Left ventricle myocardium inferior (tissue), 1 donor: ENCODE measurements at places on chromosomes 5 and 9. TPM values are rescaled to one million over a fixed set of nuclear protein-coding genes. Genes with fewer than 3 reads are reported as not detected.

The AGXT2 gene
- not detected for total RNA-seq

The CD14 gene
- total RNA-seq, result 26.2 TPM

The PCDHB16 gene
- total RNA-seq, result 1.4 TPM

- H3K36me3 ChIP-seq, result no peaks in the 10 kb centered on the region
- H3K27me3 ChIP-seq, result no peaks in the 10 kb centered on the region
- H3K4me1 ChIP-seq, result peaks cover 38% of the 10 kb centered on the region
- DNase-seq, result no peak
Observed at GRCh38 chr9:105291422-105291859, 47.0 kb downstream of the SLC44A1 start.

DNA sequence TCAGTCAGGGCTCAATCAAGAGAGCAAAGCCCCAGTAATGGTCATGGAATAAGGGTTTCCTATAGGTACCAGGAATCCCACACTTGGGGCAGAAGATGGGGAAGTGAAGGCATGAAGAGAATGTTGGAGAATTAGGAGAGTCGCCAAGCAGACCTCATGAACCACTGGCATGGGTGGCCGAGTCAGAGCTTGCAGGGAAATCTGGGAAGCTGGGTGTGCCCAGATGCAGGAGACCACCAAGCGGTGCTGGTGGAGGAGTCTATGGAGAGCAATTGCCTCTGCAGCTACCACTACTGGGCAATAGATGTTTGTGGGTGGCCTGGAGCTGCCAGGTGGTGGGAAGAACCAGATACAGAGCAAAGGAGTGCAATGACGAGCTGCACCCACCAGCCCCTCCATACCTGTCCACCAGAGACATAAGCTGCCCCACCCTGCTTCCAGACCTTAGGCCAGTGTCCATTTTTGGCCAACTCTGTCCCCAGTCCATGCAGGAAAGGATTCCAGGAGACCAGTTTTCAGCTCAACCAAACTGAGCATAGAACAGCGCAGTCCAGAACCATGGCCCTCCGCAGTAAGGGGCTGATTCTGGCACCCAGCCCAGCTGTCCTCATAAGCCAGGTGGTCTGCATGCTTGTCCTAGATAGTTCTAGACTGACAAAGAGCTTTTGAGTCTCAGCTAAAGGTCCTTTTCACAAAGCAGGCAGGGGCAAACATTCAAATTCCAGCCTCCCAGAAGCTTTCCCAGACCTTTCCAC lies 323.9 kb downstream of the GADD45G start:
- peaks cover 46% of the 10 kb centered on the region for H3K4me1 ChIP-seq
- no peak overlapping the region for H3K4me3 ChIP-seq
- no peak for DNase-seq

GRCh38 chr5:57911438-57911837 lies 428.8 kb upstream of the ACTBL2 start:
- no peaks in the 10 kb centered on the region for H3K27me3 ChIP-seq
- H3K27ac ChIP-seq, result no peak overlapping the region
- H3K4me3 ChIP-seq, result no peak overlapping the region
- no peak for DNase-seq
- H3K36me3 ChIP-seq, result no peaks in the 10 kb centered on the region
- peaks cover 8% of the 10 kb centered on the region for H3K4me1 ChIP-seq

The C7 gene
- 175 TPM for total RNA-seq

GRCh38 chr5:150500328-150500841 lies 7.5 kb upstream of the NDST1 start:
- peak overlapping the region; percentile 90 for H3K27ac ChIP-seq
- H3K4me3 ChIP-seq, result no peak overlapping the region
- H3K36me3 ChIP-seq, result no peaks in the 10 kb centered on the region
- H3K4me1 ChIP-seq, result peaks cover 95% of the 10 kb centered on the region
- DNase-seq, result peak; percentile 75

The PTGES gene
- total RNA-seq, result 1.9 TPM

The BAG1 gene
- 138 TPM for total RNA-seq

The C9orf50 gene
- total RNA-seq, result not detected

The CD72 gene
- total RNA-seq, result 0.63 TPM

The ZDHHC11 gene
- 18.7 TPM for total RNA-seq

GRCh38 chr9:93398471-93398870 lies 53.0 kb upstream of the FAM120A start:
- no peak overlapping the region for H3K4me3 ChIP-seq
- DNase-seq, result no peak
- no peaks in the 10 kb centered on the region for H3K27me3 ChIP-seq
- H3K4me1 ChIP-seq, result no peaks in the 10 kb centered on the region
- H3K36me3 ChIP-seq, result no peaks in the 10 kb centered on the region

DNA sequence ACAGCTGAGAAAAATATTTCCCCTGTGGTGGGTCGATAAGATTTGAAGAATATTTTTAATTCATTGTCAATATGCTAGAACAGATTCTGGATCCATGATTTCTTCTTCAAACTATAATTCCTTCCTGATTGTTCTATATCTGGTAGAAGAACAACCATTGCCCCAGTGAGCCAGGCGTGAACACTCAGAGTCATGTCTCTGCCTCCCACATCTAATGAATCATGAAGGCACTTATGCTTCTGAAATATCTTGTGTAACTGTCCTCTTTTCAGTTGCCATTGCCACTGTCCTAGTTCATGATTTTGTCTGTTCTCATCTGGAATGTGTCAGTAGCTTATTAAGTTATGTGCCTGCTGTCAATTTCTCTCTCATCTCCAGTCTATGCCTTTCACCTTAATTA lies 40.0 kb downstream of the GABRG2 start:
- no peak overlapping the region for H3K27ac ChIP-seq
- no peaks in the 10 kb centered on the region for H3K36me3 ChIP-seq
- DNase-seq, result no peak
- H3K27me3 ChIP-seq, result no peaks in the 10 kb centered on the region
- H3K4me3 ChIP-seq, result no peak overlapping the region
- no peaks in the 10 kb centered on the region for H3K4me1 ChIP-seq

DNA sequence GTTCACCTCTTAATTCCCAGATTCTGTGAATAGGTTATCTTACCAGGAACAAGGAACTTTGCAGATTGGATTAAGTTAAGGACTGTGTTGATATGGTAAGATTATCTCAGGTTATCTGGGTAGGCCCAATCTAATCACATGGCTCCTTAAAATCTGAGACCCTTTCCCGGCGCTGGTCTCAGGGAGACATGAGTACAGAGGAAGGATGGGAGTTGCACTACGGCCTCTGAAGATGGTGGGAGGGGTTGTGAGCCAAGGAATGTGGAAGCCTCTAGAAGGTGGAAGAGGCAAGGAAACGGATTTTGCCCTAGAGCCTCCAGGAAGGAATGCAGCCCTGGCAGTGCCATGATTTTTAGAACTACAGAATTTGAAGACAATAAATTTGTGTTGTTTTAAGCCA lies 95.1 kb downstream of the AK8 start:
- no peak overlapping the region for H3K27ac ChIP-seq
- H3K4me1 ChIP-seq, result peaks cover 10% of the 10 kb centered on the region
- no peak for DNase-seq
- no peaks in the 10 kb centered on the region for H3K36me3 ChIP-seq
- H3K27me3 ChIP-seq, result peaks cover 56% of the 10 kb centered on the region
- no peak overlapping the region for H3K4me3 ChIP-seq

DNA sequence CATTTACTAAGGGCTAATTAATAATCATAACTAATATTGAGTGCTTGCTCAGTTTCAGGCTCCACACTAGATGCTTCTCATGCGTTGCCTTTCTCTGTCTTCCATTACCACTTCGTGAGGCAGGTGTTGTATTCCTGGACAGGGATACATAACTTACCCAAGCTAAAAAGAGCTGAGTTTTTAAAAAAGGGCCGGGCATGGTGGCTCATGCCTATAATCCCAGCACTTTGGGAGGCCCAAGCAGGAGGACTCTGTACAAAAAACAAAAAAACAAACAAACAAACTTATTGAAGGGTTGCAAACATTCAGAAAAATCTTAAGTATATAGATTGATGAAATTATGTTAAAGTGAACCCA lies 12.1 kb upstream of the ANKRD33B start:
- H3K27ac ChIP-seq, result peak overlapping the region; percentile 66
- no peak for DNase-seq
- H3K36me3 ChIP-seq, result no peaks in the 10 kb centered on the region
- no peaks in the 10 kb centered on the region for H3K27me3 ChIP-seq
- peaks cover 35% of the 10 kb centered on the region for H3K4me1 ChIP-seq
- H3K4me3 ChIP-seq, result no peak overlapping the region

DNA sequence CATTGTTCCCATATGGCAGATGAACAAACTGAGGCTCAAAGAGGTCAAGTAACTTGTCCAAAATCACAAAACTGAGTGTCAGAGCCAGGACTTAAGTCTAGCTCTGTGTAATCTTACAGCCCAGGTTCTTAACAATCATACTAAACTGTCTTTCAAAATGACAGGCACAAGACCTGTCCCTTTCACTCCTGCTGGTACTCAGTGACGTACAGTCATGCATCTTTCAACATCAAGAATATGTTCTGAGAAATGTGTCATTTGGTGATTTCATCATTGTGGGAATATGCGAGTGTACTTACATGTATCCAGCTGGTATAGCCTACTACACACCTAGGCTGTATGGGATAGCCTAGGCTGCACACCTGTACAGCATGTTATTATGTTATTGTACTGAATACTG lies 646.8 kb upstream of the WWC1 start:
- H3K27me3 ChIP-seq, result no peaks in the 10 kb centered on the region
- no peak overlapping the region for H3K4me3 ChIP-seq
- H3K27ac ChIP-seq, result no peak overlapping the region
- no peak for DNase-seq
- H3K4me1 ChIP-seq, result peaks cover 6% of the 10 kb centered on the region

- no peaks in the 10 kb centered on the region for H3K36me3 ChIP-seq
- H3K27ac ChIP-seq, result peak overlapping the region; percentile 72
- H3K27me3 ChIP-seq, result no peaks in the 10 kb centered on the region
- DNase-seq, result no peak
- H3K4me3 ChIP-seq, result no peak overlapping the region
Observed at GRCh38 chr9:81374459-81375186, 314.7 kb downstream of the TLE1 start.

The EFCAB9 gene
- total RNA-seq, result not detected

The ZFP2 gene
- 0.80 TPM for total RNA-seq

The ANGPTL2 gene
- total RNA-seq, result 35.7 TPM

The MORN5 gene
- total RNA-seq, result not detected

The SLC6A19 gene
- not detected for total RNA-seq

GRCh38 chr9:104025945-104026344 lies 68.2 kb upstream of the SMC2 start:
- no peaks in the 10 kb centered on the region for H3K4me1 ChIP-seq
- no peak overlapping the region for H3K27ac ChIP-seq
- no peaks in the 10 kb centered on the region for H3K36me3 ChIP-seq
- DNase-seq, result no peak
- H3K27me3 ChIP-seq, result no peaks in the 10 kb centered on the region

GRCh38 chr9:78725503-78725902 lies 428.6 kb downstream of the PSAT1 start:
- no peak overlapping the region for H3K4me3 ChIP-seq
- H3K27ac ChIP-seq, result no peak overlapping the region
- H3K27me3 ChIP-seq, result no peaks in the 10 kb centered on the region
- no peaks in the 10 kb centered on the region for H3K36me3 ChIP-seq
- DNase-seq, result no peak

DNA sequence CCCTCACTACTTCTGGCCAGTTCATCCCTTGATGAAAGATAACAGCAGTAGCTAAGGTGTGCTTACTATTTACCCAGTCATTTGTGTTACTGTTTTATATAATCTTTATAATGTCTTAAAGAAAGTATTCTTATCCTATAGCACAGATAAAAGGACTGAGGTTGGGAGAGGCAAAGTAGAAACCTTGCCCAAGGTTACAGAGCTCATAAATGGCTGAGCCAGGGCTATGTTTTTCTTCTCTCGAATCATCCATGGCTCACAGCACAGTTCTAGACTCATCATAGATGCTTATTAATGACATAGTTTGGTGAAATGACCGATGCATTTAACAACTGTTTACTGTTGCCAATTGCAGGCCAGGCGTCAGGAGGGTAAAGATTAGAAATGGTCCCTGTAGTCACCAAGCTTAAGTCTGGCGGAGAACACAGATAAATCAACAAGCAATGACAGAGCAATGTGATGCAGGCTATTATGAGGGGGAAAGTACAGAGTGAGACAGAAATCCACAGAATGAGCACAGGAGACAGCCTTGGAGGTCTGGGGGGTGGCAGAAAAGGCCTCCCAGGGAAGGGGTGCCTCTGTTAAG lies 65.6 kb upstream of the ZNF622 start:
- peaks cover 69% of the 10 kb centered on the region for H3K4me1 ChIP-seq
- no peaks in the 10 kb centered on the region for H3K27me3 ChIP-seq
- no peak for DNase-seq

DNA sequence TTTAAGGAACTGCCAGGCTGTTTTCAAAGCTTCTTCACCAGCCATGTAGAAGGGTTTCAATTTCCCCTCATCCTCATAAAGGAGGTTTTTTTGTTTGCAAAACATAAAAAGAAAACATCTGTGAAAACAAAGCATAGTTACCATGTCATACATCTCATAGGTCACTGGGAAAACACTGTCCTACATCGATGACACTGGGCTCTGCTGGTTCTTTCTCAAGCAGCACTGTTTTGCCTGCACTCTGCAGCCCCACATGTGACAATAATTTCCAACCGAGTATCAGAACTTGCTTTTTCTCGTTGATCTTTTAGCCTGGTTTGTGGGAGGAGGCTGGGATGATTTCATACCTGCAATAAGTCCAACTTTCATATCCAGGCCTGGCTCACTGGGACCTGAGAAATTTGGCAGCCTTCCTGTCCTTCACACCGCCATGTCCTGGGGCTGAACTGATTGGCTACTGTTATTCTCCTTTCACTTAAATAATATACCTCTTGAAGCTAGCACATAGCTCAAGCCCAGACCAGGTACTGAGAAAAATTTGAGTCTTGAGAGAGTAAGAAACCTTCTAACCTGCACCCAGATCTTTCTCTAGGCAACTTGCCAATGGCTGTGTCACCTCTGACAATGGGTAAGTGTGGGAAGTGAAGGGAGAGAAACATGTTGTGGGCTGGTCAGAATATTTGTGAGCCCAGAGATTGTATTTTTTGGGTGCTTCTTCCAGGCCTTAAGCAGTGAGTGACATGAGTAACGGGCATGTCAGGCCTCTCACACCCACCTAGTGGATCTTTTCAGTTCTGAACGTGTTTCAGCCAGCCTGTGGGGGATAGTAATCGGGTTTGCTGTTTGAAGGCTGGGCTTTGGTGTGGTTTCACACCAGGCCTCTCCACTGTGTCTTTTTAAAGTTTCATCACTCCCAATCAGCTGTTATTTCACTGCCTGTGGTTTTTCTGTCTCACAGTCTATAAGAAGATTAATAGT lies 502.8 kb downstream of the NTRK2 start:
- H3K27ac ChIP-seq, result no peak overlapping the region
- H3K36me3 ChIP-seq, result no peaks in the 10 kb centered on the region
- peak; percentile 16 for DNase-seq
- peaks cover 12% of the 10 kb centered on the region for H3K27me3 ChIP-seq
- H3K4me3 ChIP-seq, result no peak overlapping the region
- H3K4me1 ChIP-seq, result peaks cover 9% of the 10 kb centered on the region

GRCh38 chr9:134895567-134895907 lies 14.9 kb downstream of the FCN2 start:
- no peak overlapping the region for H3K4me3 ChIP-seq
- peaks cover 58% of the 10 kb centered on the region for H3K4me1 ChIP-seq
- peak overlapping the region; percentile 89 for H3K27ac ChIP-seq
- H3K27me3 ChIP-seq, result no peaks in the 10 kb centered on the region

GRCh38 chr9:99309141-99309939 lies 87.3 kb downstream of the SEC61B start:
- H3K27ac ChIP-seq, result no peak overlapping the region
- H3K27me3 ChIP-seq, result no peaks in the 10 kb centered on the region
- H3K36me3 ChIP-seq, result no peaks in the 10 kb centered on the region
- no peak overlapping the region for H3K4me3 ChIP-seq
- DNase-seq, result no peak
- H3K4me1 ChIP-seq, result no peaks in the 10 kb centered on the region
